ENCODE measurements at places on chromosomes 1 and 21.

DNA sequence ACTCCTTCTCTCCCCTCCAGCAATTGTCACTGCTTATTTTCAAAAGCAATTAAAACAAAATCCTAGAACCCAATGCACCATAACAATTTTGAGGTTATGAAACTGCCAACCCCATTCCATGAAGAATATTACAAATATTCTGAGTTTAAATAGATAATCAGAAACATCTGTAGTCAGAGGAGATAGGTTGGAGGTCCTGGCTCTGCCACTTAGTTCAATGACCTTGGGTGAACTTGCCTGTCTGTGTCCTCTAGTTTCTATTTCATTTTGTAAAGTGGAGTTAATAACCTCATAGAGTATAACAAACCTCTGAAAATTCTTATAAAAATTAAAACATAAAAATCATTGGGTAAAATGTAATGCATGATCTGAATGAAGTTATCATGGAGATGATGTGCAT is 164.6 kb downstream of the KCTD3 start:
- DNase-seq: no peak

DNA sequence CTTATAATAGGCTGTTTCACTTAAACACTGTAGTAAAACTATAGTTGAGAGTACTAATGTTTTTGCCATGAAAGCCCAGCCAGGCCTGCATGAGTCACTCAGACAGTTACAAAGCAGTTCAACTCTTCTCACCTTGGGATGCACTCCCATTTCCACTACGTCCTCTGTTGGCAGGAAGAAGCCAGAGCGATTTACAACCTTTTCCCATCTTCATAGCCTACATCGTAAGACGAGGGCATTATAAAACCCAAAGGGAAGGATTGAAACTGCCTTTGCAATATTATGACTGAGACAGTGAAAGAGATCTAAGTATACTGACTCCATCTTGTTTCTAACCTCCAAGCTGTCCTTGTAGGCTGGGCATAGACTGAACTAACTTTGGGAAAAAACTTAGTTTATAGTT is 71.8 kb upstream of the CSF1 start:
- DNase-seq: no peak

- DNase-seq: no peak
Measured at GRCh38 chr1:94061513-94062443, 59.2 kb downstream of the ABCA4 start.

GRCh38 chr1:44642255-44642654 is 32.0 kb downstream of the TMEM53 start:
- DNase-seq: no peak

- no peak for DNase-seq
Measured at GRCh38 chr21:26982767-26983166, 15.9 kb upstream of the ADAMTS5 start.

DNA sequence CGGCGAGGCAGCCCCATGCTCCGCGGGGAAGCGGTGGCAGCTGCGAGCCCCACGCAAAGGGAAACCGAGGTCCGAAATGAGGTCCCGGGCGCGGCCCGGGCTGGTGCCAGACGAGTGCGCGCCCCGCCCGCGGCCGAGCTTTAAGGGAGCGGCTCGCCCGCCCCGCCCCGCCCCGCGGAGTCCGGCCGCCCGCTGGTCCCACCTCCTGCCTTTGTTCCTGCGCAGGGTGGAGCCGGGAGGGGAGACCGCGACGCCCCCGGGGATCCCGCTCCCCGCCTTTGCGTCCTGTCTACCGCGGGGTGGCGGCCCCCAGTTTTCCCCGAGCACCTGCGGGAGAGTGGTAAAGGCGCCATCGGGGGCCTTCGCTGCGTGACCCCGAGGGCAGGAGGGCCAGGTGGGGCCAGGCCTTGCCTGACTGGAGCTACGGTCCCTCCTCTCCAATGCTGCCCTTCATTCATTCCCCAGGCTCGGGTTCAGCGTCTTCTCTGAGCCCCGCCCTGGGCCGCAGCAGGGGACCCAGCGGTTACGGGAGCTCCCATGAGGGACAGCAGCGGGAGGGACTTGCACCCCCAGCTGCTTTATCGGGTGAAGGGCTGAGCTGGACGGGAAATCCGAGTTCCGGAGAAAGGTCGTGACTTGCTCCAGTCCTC is at the start of gene HES2:
Gene HES2, minus strand, starts transcription at position 116 of the 650 bp plus-strand sequence. Its CDS starts 99 bp downstream, at position 17.
- DNase-seq: no peak

GRCh38 chr1:27136236-27136551 is 18.7 kb downstream of the SLC9A1 start:
- no peak for DNase-seq

GRCh38 chr1:245197911-245198379 is 43.2 kb downstream of the KIF26B start:
- DNase-seq: no peak

DNA sequence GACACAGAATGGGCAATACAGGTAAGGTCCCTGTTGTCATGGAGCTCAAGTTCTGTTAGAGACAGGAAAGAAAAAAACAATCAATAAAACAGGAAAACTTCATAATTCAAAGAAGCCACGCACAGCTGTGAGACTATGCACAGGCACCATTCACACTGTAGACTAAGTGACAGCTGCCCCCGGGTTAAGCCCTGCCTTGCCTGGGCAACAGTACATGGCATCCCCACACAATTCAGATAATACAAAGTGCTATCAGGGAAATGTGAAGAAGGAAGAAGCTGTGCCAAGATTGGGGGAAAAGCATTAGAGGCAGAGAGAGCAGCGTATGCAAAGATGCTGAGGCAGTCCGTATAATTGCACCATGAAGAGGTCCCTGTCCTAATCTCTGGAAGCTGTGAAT is 9.0 kb upstream of the KCNE2 start:
- DNase-seq: no peak

- DNase-seq: no peak
Measured at GRCh38 chr1:164716992-164717703, 158.2 kb downstream of the PBX1 start.

- DNase-seq: no peak
Measured at GRCh38 chr1:84366786-84367185, 31.5 kb upstream of the DNASE2B start.

DNA sequence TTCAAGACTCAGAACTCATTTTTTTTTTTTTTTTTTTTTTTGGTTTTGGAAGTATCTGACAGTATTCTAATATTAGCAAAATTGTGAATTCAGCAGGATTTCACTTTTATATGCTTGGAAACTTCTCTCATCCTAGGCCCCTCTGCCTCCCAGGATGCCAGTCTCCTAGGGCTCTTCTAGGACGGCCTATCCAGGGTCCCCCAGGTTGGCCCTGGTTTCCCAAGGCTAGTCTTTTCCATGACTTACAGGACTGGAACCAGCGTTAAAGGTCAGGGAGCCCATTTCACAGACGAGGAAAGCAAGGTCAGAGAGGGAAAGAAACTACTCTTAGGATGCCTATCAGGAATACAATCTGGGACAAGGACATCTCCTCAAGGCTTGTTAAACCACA is 412.5 kb downstream of the PTPRU start:
- no peak for DNase-seq

DNA sequence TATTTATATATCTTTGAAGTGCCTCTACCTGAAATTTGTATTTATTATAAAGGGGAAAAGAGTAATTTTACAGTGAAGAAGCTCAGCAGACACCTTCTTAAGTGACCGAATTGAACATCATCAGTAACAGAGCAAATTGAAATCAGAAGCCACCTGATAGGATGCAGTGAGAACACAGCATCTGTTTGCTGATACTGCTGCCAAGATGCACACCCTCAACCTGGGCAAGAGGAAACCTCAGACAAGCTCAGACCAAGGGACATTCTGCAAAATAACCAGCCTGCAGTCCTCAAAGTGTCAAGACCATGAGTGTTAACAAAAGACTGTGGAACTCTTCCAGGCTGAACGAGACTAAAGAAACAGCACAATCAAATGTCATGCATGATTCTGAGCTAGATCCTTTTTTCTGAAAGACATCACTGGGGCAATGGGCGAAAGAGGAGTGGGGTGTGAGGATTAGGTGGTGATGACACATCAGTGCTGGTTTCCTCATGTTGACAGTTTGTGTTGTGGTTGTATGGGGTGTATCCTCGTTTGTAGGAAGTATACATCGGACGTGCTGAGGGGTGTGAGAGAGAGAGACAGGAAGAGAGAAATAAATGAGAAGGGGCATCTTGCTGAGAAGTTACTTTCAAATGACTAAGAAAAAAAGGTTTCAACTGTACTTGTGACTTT is 103.7 kb downstream of the ABCA4 start:
- DNase-seq: no peak

GRCh38 chr21:35724156-35724555 is 336.2 kb downstream of the SETD4 start:
- no peak for DNase-seq

GRCh38 chr1:25428475-25429166 is 2.1 kb upstream of the MACO1 start:
- DNase-seq: no peak

DNA sequence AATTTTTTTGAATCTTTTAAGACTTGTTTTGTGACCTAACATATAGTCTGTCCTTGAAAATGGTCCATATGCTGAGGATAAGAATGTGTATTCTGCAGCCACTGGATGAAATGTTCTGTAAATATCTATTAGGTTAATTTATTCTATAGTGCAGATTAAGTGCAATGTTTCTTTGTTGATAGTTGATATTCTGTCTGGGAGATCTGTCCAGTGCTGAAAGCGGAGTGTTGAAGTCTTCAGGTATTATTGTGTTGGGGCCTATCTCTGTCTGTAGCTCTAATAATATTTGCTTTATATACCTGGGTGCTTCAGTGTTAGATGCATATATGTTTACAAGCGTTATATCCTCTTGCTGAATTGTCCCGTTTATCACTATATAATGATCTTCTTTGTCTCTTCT is 7.7 kb upstream of the KLHL12 start:
- no peak for DNase-seq

GRCh38 chr1:223683586-223684487 is 18.3 kb upstream of the CAPN8 start:
- no peak for DNase-seq

Data from cortex of kidney (tissue), 1 donor.